ENCODE measurements at places on chromosomes 1 and 21.

DNA sequence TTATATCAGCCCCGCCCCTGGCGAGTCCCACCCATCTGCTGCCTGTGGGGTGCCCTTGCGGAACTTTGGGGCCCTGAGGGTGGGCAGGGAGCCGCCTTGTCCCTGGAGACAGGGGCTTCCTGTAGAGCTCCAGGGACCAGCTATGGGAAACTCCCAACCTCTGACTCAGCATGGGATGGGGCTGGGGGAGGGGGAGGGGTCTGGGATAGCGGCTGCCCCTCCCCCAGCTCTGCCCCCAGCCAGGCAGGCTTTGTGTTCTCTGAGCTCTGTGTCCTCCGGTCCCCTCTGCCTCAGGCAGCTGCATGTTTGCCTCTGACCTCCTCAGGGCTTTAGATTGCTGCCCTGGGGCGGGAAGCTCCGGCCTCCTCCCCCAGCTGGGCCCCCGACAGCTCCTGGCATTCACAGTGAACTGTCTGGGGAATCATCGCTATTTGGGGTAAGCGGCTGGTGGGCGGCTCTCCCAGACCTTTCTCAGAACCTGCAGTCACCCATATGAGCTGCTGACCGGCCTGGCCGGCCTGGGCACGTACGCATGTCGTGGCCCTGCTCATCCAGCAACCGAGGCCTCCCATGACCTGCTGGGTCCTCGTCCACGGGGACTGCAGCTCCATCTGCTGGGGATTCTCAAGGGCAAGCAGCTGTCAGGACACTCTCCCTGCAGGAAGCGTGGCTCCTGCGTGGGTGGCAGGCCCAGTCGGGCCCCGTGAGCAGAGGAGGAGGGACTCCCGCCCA is 17.1 kb downstream of the ARHGEF16 start:
- no peak for DNase-seq

GRCh38 chr1:100415498-100415778 is 63.1 kb downstream of the CDC14A start:
- DNase-seq, result no peak

DNA sequence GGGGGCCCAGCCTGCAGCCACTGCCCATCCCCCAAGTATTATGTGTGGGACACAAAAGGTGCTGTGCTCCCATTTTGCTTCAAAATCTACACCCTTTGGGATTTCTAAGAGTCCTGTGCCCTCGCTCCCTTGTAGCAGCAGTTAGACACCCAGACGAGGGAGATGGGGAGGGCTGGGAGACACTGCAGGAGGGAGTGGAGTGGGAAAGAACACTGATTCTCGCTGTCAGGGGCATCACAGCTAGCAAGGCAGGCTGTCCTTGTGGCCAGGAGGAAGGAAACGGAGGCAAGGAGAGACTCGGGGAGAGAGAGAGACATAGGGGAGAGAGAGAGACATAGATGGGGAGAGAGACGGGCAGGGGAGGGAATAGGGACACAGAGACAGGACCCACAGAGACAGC is 38.5 kb downstream of the CSMD2 start:
- DNase-seq, result no peak

DNA sequence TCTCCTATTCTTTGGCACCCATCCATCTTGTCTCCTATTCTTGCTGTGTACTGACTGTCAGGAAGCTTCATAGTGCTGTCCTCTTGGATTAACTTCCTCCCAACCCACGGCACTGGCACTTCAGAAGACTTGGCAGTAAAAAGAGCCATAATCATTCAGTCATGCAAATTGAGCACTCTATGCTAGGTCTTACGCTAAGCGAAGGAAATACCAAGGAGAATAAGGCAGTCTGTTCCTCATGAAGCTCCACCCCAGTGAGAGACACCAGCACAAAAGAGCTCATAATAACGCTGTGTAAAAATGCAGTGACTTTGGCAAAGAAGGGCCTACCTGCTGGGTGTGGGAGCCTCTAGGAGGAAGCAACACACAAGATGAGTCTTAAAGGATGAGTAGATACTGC is 67.1 kb downstream of the GFI1 start:
- no peak for DNase-seq

DNA sequence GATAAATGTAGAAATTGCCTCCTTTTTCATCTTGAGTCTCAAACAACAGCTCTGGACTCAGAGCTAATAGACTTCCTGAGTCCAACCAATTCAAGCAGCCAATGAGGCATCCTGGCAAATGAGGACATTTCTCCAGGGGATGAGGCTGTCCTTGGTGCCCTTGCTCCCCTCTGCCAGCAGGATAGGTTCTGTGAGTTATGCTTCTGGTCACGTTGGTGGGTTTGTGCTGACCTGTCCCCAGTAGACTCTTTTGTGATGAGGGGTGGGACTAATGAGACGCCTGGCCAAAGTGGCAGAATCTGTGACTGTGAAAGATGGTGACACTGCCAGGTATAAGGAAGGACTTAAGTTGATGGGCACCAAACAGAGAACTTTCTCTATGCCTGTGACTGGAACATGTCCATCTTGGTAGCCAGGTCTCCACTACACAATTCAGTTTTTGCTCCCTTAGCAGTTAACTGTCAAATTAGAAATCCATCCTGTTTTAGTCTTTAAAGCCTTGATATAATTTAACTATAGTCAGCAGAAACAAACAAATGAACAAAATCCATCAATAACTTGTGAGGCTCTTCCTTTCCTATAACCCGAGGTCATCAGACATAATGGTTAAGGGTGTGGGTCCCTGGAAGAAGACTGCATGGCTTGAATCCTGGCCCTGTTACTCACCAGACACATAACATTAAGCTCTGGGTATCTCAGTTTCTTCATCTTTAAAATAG is 35.7 kb upstream of the THEM4 start:
- no peak for DNase-seq

GRCh38 chr1:178361847-178362246 is 134.9 kb downstream of the CLEC20A start:
- DNase-seq, result no peak

GRCh38 chr1:24501371-24502064 is 1.1 kb upstream of the RCAN3 start:
- no peak for DNase-seq

- DNase-seq, result no peak
Observed at GRCh38 chr1:60227601-60228000, 154.0 kb upstream of the C1orf87 start.

- no peak for DNase-seq
Observed at GRCh38 chr1:193769651-193770050, 583.2 kb upstream of the B3GALT2 start.

GRCh38 chr1:236009857-236010256 is 55.0 kb downstream of the NID1 start:
- DNase-seq, result no peak

DNA sequence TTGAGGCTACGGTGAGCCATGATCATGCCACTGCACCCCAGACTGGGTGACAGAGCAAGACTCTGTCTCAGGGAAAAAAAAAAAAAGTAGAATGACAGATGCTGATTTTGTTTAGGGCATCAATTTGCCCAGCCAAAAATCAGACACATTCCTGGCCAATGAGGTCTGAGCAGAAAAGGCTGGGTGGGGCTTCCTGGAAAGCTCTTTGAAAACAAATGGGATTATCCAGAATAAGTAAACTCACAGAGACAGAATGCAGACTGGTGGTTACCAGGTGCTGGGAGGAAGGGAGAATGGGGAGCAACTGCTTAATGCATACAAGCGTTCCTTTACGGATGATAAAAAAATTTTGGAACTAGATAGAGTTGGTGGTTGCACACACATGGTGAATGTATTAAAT is 10.1 kb upstream of the CITED4 start:
- DNase-seq, result no peak

GRCh38 chr1:29258976-29259801 is 22.9 kb downstream of the PTPRU start:
- DNase-seq, result no peak

- no peak for DNase-seq
Observed at GRCh38 chr21:36038701-36039497, 21.4 kb downstream of the SETD4 start.

DNA sequence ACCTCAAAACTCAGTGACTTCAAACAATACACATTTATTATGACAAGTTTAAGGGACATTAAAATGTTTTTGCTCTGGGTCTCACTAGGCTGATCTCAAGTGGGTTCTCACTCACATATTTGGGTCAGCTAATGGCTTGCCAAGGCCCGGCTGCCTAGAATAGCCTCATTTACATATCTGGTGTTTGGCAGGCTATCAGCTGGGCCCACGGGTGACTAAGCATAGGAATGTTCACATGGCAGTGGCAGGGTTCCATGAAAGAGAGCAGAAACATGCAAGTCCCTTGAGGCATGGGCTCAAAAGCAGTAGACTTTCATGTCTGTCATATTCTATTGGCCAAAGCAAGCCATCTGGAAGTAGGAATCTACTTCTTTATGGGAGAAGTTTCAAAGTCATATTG is 492.6 kb downstream of the KCNT2 start:
- DNase-seq, result no peak

DNA sequence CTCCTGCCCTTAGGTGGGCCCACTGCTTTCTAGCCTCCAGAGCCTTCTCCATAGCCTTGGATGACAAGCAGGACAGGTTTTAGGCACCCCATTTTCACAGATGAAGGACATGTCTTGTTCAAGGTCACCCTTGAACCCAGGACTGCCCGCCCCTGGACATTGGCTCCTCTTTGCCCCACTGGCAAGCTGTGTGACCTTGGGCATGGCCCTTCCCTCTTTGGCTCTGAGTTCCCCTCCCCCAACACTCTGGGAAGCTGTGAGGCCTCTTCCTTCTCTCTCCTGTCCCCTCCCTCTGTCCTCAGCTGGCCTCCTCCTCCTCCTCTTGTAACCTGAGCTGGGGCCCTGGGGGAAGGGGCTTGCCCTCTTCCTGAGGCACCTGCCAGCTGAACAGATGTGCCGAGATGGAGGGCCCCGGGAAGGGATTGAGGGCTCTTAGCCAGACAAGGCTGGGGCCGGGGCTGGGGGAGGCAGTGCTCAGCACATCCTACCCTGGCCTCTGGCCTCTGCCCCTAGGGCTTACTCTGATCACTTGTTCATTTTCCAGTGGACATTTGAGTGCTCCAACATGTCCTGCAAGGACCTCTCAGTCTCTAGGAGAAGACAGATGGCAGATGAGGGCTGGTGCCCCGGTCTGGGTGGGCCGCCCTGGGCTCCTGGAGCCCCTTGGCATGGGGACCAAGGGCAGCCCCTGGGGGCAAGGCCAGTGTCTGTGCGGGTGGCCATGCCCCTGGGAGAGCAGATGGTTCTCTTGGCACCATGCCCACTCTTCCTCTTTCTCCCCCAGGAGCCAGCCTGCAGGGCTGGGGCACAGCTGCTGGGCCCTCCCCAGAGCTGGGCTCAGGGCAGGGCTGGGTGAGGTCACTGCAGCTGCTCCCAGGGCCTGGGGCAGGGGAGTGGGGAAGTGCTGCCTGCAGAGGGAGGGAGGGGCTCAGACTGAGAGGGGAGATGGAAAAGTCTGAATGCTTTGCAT is 10.7 kb downstream of the FOXO6 start:
- no peak for DNase-seq

- DNase-seq, result no peak
Observed at GRCh38 chr1:91579658-91580228, 79.1 kb downstream of the CDC7 start.

- DNase-seq, result no peak
Observed at GRCh38 chr1:113282893-113283285, 107.4 kb upstream of the MAGI3 start.

DNA sequence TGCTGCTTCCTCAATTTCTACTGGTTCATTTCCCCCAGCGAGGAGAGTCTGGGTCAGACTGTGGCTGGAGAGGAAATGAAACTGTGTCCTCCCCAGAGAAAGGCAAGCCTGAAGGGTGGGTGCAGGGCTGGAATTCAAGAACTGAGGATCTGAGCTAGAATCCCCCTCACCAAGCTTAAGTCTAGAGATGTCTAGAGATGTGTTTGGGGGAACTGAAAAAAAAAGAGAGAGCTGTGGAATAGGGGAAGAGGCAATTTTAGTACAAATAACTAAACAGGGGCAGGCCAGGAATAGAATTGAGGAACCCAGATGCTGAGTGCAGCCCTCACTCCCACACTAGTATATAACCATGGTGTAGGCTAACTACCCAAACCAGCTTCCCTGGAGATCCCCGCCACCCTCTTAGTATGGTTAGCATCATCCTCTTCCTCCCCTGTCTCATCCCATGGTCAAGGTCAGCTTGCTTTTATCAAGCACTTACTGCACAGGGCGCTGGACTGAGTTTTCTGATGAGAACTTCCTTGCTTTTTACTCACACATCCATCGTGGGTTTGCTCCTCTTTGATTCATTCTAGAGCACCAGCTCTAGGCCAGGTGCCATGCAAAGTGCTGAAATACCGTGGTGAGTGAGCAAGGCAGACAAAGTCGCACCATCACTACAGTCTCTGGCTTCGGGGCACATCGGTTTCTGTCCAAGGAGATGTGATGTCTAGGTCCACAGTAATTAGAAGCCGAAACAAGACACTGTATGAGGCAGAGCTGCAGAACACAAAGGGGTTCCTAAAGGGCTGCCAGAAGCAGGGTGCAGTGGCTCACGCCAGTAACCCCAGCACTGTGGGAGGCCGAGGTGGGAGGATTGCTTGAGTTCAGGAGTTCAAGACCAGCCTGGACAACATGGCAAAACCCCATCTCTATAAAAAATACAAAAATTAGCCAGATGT is 112.9 kb upstream of the IPO9 start:
- no peak for DNase-seq
